Activated naive CD8-positive, alpha-beta T cell treated with anti-CD3 and anti-CD28 coated beads, Interleukin-2, amount 10 ng/mL, durations not matched to agents 7 days and 5 days (primary cell): ENCODE measurements at places on chromosomes 16 and 17. TPM values are rescaled to one million over a fixed set of nuclear protein-coding genes. Genes with fewer than 3 reads are reported as not detected.
A peak's percentile ranks its signal among the peaks of the same experiment; 100 is the strongest.

OR3A2 gene
- 3.9 TPM for total RNA-seq

TBC1D3I gene
- total RNA-seq: 0.78 TPM

DYNLRB2 gene
- total RNA-seq: not detected

DNA sequence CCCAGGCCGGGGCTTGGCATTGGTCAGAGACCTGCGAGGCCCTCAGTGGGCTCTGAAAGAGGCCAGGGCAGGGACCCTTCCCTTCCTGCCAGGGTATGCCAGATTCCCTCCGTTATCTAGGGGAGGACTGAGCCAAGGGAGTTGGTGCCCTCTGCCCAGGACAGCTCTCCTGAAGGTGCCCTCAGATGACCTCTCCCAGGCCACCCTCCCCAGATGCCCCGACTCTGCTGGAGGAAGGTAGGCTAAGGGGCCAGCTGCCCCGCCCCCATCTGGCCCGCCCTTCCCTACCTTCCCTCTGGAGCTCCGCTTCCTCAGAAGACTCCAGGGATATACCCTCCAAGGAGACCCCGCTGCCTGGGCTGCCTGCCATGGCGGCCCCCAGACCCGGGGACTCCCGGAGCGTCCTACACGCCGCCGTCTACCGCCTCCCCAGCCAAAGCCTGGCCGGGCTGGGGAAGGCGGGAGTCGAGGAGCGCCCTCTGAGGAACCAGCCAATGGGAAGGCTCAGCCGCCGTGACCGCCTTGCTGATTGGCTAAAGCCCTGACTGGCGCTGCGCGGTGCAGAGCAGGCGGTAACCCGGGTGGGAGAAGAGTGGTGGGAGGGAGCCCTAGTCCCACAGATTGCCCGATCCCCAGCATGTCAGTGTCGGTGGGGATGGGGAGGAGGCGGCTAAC lies 7.0 kb downstream of the MPP2 start:
- peak; percentile 85 for DNase-seq
- H3K27me3 ChIP-seq: peaks cover 20% of the 10 kb centered on the region
- peak overlapping the region; percentile 82 for H3K4me3 ChIP-seq
- H3K4me1 ChIP-seq: peaks cover 7% of the 10 kb centered on the region
- H3K27ac ChIP-seq: peak overlapping the region; percentile 65

- no peak for DNase-seq
- H3K36me3 ChIP-seq: no peaks in the 10 kb centered on the region
- peaks cover 6% of the 10 kb centered on the region for H3K4me1 ChIP-seq
- peaks cover 6% of the 10 kb centered on the region for H3K27me3 ChIP-seq
- H3K27ac ChIP-seq: no peak overlapping the region
These were observed 30.8 kb downstream of the C16orf54 start for GRCh38 chr16:29714972-29715371.

DNA sequence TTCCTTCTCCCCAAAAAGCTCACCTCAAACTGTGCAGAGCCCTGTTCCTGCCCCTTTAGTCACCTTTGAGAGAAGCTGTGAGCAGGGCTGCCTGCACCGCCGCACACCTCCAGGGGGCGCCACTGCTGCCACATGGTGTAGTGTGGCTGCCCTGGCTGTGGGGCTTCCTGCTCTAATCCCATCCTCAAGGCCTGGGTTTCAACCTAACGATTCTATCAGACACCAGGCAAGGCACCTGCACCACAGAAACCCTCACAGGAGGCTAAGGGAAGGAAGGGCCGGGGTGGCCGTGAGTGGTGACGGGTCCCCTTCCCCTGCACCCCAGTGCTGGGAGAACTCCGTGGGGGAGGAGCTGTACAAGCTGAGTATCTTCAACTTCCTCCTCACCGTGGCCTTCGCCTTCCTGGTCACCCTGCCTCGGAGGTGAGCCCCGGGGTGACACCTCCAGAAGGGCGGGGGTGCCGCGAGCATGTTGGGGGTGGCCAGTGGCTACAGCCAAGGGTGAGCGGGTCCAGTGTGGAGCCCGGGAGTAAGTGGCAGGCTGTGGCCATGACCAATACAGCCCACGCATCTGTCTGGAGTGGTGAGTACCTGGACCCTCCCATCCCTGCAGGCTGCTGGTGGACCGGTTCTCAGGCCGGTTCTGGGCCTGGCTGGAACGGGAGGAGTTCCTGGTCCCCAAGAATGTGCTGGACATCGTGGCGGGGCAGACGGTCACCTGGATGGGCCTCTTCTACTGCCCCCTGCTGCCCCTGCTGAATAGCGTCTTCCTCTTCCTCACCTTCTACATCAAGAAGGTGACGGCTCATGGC lies 7.0 kb downstream of the TMC8 start:
- H3K27me3 ChIP-seq: no peaks in the 10 kb centered on the region
- peak overlapping the region; percentile 72 for H3K4me3 ChIP-seq
- peaks cover 56% of the 10 kb centered on the region for H3K4me1 ChIP-seq
- peaks cover 38% of the 10 kb centered on the region for H3K36me3 ChIP-seq
- DNase-seq: peak; percentile 74

DNA sequence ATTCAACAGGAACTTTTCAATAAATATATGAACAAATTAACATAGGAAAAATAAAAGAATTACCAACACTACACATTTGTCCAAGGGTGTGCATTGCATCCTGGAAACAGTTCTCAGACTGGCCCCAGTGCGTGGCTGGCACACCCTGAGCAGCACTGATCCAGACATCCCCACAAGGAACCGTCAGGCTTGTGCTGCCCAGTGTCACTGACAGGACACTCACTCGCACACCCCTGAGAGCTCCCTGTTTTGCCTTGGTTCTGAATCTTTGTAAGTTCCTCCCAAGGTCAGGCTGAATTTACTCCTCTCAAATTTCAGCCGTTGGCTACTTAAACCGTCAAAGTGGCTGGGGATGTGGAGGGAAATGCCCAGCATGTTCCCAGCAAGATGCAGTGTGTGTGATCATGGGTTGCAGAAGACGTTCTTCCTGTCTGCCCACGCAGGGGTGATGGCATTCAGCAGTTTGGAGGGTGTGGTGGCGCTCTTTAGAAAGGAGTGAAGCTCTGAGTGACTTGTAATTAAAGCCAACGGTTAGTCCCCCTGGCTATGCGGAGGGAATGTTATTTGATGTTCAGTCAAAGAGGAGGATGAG lies 1.7 kb downstream of the MT2A start:
- H3K4me3 ChIP-seq: peak overlapping the region; percentile 91
- no peaks in the 10 kb centered on the region for H3K27me3 ChIP-seq
- no peaks in the 10 kb centered on the region for H3K36me3 ChIP-seq
- peak; percentile 51 for DNase-seq
- peak overlapping the region; percentile 86 for H3K27ac ChIP-seq

DNA sequence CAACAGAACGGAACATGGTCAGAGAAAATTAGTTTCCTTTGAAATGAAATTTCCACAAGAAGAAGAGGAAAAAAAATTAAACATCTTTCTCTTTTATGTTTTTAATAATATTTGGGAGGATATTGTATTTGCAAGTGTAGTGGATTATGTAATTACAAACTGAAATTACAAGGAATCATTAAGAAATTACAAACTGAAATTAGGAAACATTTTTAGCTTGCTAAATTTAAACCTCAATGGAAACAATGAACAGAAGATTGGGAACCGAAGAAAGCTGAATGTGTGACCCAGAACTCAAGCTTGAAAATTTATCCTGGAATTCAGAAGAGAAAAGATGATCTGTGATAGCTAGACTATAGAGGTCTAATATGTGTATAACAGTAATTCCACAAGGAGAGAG lies 4.4 kb upstream of the PIK3R5 start:
- peaks cover 10% of the 10 kb centered on the region for H3K36me3 ChIP-seq
- H3K4me1 ChIP-seq: peaks cover 15% of the 10 kb centered on the region

DNA sequence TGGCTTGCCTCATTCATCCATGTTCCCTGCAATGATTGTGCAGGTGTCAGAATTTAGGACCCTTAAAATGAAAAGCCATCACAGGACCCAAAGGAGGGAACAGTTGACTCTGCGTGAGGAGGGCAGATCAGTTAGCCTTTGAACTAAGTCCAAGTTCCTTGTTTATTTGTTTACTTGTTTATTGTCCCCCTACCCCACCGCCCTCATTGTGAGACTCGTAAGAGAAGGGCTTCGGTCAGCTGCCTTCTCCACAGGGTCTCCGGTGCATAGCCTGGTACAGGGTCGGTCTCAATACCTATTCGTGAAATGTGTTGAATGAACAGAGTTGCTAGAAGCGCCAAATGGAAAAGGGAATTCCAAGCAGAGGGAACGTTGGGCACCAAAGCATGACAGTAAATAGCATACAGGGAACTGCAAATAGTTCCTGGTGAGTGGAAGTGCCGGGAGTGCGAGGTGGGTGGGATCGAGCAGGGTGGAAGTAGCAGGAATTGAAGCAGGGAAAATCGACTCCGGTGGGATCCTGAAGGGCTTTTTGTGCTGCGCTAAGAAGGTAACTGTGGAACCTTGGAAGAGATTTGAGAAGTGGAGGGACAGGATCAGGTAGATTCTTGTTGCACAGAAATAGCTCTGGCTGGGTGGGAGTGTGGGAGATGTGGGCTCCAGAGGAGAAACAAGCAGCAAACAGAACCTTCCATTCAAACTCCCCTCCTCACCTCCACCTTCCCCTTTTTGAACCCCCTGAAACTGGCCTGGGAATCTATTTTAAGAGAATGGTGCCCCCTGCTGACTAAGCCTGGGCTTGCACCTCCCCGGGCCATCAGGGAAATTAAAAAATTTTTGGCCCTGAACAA lies 12.7 kb downstream of the SLC35B1 start:
- H3K27ac ChIP-seq: peak overlapping the region; percentile 92
- H3K36me3 ChIP-seq: peaks cover 11% of the 10 kb centered on the region

- H3K4me1 ChIP-seq: no peaks in the 10 kb centered on the region
- no peak overlapping the region for H3K4me3 ChIP-seq
- DNase-seq: no peak
- no peaks in the 10 kb centered on the region for H3K36me3 ChIP-seq
- H3K27me3 ChIP-seq: no peaks in the 10 kb centered on the region
- no peak overlapping the region for H3K27ac ChIP-seq
These were observed 14.5 kb downstream of the TUBG1 start for GRCh38 chr17:42623732-42624596.

IGF2BP1 gene
- not detected for total RNA-seq

- H3K4me1 ChIP-seq: no peaks in the 10 kb centered on the region
- no peaks in the 10 kb centered on the region for H3K36me3 ChIP-seq
- H3K27ac ChIP-seq: no peak overlapping the region
- H3K27me3 ChIP-seq: peaks cover 33% of the 10 kb centered on the region
- no peak for DNase-seq
- H3K4me3 ChIP-seq: no peak overlapping the region
These were observed 17.4 kb downstream of the CD300LG start for GRCh38 chr17:43864161-43864984.

FAM222B gene
- total RNA-seq: 21.2 TPM

- DNase-seq: peak; percentile 46
- H3K4me1 ChIP-seq: peaks cover 14% of the 10 kb centered on the region
- H3K36me3 ChIP-seq: no peaks in the 10 kb centered on the region
- H3K27me3 ChIP-seq: peaks cover 32% of the 10 kb centered on the region
- H3K4me3 ChIP-seq: peak overlapping the region; percentile 57
- H3K27ac ChIP-seq: no peak overlapping the region
These were observed 41.8 kb downstream of the RAB11FIP4 start for GRCh38 chr17:31433091-31433790.

GRCh38 chr17:59361916-59362810 lies 30.7 kb downstream of the YPEL2 start:
- no peaks in the 10 kb centered on the region for H3K27me3 ChIP-seq
- peaks cover 22% of the 10 kb centered on the region for H3K36me3 ChIP-seq
- DNase-seq: no peak
- H3K4me1 ChIP-seq: peaks cover 75% of the 10 kb centered on the region
- peak overlapping the region; percentile 82 for H3K27ac ChIP-seq

GNG13 gene
- not detected for total RNA-seq

DNA sequence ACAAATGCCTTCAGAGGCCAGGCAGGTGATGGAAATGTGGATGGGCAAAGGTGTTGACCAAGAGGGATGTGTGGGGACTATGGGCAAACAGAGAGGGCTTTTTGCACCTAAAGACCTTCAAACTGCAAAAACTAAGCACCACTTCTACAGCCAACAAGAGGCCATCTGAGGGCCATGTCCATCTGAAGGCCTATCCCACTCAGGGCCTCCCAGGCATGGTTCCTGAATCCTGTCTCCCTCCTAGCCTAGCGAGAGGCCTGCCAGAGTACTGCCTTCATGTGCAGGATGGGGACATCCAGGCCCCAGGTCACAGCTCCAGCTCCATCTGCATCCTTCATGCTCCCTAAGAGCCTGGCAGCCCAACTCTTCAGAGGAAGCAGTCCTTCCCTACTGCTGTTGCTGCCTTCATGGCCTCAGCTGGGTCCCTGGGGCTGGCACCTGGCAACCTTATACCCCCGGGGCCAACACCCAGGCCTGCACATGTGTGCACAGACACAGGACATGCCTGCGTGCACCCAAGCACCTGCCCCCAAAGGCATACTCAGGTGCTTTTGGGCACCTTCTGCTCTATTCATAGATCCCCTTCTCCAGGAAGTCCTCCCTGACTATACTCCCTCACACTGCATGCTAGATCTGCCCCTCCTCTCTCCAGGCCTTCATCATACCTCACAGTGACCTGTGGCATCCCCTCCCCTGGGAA lies 95.2 kb downstream of the C16orf78 start:
- H3K27ac ChIP-seq: no peak overlapping the region
- no peaks in the 10 kb centered on the region for H3K36me3 ChIP-seq
- peak; percentile 24 for DNase-seq
- peaks cover 11% of the 10 kb centered on the region for H3K4me1 ChIP-seq
- H3K27me3 ChIP-seq: peaks cover 2% of the 10 kb centered on the region

GRCh38 chr16:70665806-70666735 lies 19.7 kb downstream of the IL34 start:
- no peak overlapping the region for H3K27ac ChIP-seq
- no peaks in the 10 kb centered on the region for H3K4me1 ChIP-seq
- H3K27me3 ChIP-seq: no peaks in the 10 kb centered on the region
- H3K36me3 ChIP-seq: peaks cover 4% of the 10 kb centered on the region
- H3K4me3 ChIP-seq: no peak overlapping the region

GRCh38 chr16:77211880-77212740 lies 12.9 kb downstream of the SYCE1L start:
- no peaks in the 10 kb centered on the region for H3K27me3 ChIP-seq
- H3K27ac ChIP-seq: peak overlapping the region; percentile 74
- peaks cover 6% of the 10 kb centered on the region for H3K4me1 ChIP-seq

- H3K27ac ChIP-seq: no peak overlapping the region
- no peak for DNase-seq
These were observed 16.9 kb downstream of the ITGAX start for GRCh38 chr16:31371619-31372484.

- no peaks in the 10 kb centered on the region for H3K27me3 ChIP-seq
- H3K27ac ChIP-seq: peak overlapping the region; percentile 66
- peaks cover 5% of the 10 kb centered on the region for H3K36me3 ChIP-seq
- H3K4me1 ChIP-seq: peaks cover 25% of the 10 kb centered on the region
- H3K4me3 ChIP-seq: peak overlapping the region; percentile 0
These were observed 43.4 kb downstream of the SLFN5 start for GRCh38 chr17:35286120-35286781.

GRCh38 chr17:38851434-38851833 lies 2.1 kb downstream of the RPL23 start:
- no peaks in the 10 kb centered on the region for H3K27me3 ChIP-seq
- peaks cover 35% of the 10 kb centered on the region for H3K4me1 ChIP-seq
- H3K4me3 ChIP-seq: peak overlapping the region; percentile 95
- H3K36me3 ChIP-seq: peaks cover 53% of the 10 kb centered on the region

GRCh38 chr17:57640079-57640478 lies 105.0 kb downstream of the CCDC182 start:
- no peak overlapping the region for H3K4me3 ChIP-seq
- H3K27me3 ChIP-seq: no peaks in the 10 kb centered on the region
- H3K4me1 ChIP-seq: peaks cover 2% of the 10 kb centered on the region
- H3K36me3 ChIP-seq: peaks cover 10% of the 10 kb centered on the region
